ENCODE measurements at places on chromosomes 13 and 19.

GRCh38 chr13:34776390-34776981 lies 165.6 kb upstream of the NBEA start:
- no peak for DNase-seq

DNA sequence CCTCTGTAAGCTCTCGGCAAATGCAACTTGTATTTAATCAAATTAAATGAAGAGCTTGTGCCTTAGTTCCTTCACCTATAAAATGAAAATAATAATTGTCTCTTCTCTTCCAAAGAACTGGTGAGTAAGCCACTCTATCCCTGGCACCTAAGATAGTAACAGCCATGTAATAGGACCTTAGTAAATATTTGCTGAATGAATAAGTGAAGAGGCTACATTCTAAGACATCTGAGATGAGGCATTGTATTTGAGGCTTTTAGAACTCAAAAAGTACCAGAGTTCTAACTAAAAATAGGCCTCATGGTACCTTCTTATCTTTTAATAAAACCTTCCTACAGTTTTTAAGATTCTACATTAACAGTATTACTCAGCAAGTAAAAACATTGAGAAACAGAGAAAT lies 17.3 kb upstream of the DCLK1 start:
- no peak for DNase-seq

GRCh38 chr13:75417012-75417384 lies 65.0 kb downstream of the TBC1D4 start:
- no peak for DNase-seq

DNA sequence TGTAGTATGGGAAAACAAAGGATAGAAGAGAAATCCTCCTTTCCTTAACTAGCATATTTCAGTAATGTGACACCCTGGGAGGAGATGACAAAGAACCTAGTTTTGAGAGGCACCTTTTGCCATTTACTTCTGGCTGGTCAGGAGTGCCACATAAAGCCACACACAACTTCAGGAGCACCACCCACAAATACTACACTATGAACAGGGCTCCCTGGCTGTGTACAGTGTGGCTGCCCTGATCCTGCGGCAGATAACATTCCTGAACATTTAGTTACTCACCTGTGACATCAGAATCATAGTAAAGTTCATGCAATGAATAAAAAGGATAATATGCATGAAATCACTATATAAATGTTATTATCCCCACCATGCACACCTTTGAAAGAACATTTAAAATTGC lies 17.4 kb upstream of the IRS2 start:
- DNase-seq, result no peak

DNA sequence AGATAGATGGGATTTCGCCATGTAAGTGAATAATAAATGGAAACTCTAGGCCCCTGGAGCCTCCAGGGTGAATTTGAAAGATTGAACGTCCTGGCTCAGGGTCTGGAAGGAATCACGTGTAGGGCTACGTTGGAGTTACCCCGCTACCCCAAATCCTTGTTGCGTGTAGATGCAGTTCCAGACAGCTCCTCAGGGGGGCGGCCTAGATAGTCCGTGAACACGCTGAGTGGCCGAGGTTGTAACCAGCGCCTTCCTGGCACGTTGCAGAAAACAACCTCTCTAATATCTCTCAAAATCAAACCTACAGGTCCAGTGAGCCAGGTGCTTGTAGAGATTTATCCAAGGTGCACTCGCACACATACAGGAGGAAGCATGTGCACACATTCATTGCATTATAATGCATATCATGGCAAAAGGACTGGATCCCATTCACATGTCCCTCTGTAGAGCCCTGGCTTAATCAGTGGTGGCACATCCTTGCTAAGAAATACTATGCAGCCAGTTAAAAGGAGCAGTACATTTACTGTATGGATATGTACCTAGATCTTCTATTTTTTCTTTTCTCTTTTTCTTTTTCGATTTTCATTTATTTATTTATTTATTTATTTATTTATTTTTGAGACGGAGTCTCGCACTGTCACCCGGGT lies 2.5 kb upstream of the KEAP1 start:
- DNase-seq, result peak; percentile 32

DNA sequence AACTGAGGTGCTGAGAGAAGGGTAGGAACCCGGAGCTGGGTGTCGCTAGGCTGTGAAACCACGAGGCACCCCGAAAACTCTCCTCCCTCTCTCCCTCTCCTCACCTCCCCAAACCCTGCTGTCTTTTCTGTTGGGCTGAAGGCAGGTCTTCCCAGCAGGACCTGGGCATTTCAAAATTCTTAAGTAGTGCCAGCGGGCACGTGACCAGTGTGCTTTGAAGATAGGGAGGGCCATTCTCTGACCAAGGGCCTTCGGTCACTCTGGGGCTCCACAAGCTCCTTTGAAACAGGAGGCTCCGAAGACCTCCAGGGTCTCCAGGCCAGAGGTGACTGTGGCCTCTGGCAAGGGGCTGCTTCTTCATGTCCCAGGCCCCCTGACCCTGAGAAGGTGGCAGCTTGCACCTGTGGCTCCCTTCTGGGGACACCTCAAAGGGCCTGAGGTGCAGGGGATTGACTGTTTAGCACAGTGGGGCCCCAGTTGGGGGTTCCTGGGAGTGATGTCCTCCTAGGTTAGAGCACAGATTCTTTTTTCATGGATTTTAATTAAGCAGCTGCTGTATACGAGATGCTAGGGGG lies 48.3 kb downstream of the DNM2 start:
- DNase-seq, result no peak

GRCh38 chr13:51435002-51435578 lies 17.7 kb downstream of the INTS6 start:
- no peak for DNase-seq

GRCh38 chr13:51923983-51924539 lies 62.3 kb downstream of the CCDC70 start:
- DNase-seq, result no peak

DNA sequence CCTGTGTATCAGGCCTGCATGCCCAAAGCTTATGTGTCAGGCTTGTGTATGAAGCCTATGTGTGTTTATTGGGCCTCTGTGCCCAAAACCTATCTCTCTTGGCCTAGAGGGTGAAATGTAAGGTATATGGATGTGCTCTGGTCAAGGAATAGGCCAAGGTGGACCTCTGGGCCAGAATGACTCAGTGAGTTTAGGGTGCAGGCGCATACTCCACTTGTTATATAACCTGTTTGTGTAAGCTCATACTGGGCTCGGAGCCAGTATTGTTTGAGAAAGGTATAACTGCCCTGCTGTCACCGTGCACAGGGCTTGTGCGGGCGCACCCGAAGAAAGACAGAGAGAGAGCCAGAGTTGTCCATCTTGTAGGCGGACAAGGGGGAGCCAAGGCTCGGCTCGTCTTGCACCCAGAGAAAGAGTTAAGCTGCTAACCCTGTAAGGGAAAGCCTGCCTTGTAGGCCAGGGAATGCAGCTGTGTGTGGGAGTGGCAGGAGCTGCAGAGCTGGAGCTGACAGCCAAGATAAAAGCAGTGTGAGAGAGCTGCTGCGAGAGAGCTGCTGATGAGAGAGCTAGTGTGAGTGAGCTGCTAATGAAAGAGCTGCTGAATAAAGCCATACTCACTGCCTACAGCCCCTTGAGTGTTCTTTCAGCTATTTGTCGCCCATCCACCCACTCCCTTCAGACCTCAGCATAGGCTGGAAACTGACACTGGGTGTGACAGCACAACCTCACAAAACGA lies 43.4 kb upstream of the N4BP2L1 start:
- no peak for DNase-seq

DNA sequence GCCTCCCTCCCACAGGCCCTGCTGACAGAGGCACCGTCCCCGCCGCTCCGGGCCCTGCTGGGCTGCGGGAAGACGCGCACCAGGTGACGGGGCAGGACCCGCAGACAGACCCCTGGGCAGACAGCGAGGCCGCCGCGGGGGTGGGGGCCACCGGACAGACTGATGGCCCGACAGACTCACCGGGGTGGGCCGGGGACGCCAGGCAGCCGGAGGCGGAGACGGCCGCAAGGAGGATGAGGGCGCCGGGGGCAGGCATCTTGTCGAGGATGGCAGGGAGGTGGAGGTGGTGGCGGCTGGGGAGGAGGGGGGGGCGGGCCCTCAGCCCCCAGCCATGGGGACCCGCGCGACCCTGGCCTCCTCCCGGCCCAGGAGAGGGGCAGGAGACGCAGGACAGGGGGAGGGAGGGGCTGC lies 309 bp downstream of the LMTK3 start:
- no peak for DNase-seq

DNA sequence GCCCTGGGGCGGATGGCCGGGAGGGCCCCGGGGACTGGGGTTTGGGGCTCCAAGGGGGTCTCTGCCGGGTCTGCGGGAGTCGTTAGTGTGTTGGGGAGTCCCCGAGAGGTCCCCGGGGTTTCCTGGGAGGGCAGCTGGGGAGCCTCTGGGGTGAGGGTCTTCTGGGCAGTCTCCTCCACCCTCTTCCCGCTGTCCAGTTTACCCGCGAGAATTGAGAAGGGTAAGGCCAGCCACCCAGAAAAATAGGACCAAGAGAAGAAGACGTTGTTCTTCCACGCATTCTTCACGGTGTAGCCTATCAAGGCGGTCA lies 1.0 kb upstream of the ETFB start:
- DNase-seq, result no peak

- DNase-seq, result no peak
Observed at GRCh38 chr13:50106559-50106958, 91.3 kb downstream of the KCNRG start.

GRCh38 chr13:92781965-92782690 lies 444.5 kb upstream of the GPC6 start:
- DNase-seq, result no peak

DNA sequence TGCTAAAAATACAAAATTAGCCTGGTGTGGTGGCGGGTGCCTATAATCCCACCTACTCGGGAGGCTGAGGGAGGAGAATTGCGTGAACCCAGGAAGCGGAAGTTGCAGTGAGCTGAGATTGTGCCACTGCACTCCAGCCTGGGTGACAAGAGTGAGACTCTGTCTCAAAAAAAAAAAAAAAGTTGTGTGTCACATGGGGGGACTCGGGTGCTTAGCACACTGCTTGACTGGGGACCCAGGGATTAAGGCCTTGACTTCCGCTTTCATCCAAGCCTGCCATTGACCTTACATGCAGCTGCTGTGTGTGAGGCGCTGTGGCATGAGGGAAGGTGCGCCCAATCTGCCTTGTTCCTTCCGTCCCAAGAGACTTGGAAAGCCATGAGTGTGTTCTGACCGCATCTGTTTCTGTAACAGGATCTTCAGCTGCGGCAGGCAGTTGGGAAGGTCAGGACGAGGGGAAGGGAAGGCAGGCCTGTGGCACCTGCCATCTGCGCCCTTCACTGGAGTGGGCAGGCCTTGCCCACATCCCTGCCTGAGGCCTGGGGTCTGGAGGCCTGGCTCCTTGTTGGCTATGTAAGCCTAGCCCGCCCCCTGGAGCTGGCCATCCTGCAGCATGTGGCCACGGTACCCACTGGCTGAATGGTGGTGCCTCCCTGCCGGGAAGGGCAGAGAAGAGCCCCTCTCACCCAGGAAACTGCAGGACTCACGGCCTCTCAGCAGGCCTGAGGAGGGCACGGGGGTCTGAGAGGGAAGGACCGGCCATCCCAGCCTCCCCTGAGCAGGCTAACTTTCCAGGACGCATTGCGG lies 23.0 kb downstream of the PPP1R37 start:
- DNase-seq, result no peak

DNA sequence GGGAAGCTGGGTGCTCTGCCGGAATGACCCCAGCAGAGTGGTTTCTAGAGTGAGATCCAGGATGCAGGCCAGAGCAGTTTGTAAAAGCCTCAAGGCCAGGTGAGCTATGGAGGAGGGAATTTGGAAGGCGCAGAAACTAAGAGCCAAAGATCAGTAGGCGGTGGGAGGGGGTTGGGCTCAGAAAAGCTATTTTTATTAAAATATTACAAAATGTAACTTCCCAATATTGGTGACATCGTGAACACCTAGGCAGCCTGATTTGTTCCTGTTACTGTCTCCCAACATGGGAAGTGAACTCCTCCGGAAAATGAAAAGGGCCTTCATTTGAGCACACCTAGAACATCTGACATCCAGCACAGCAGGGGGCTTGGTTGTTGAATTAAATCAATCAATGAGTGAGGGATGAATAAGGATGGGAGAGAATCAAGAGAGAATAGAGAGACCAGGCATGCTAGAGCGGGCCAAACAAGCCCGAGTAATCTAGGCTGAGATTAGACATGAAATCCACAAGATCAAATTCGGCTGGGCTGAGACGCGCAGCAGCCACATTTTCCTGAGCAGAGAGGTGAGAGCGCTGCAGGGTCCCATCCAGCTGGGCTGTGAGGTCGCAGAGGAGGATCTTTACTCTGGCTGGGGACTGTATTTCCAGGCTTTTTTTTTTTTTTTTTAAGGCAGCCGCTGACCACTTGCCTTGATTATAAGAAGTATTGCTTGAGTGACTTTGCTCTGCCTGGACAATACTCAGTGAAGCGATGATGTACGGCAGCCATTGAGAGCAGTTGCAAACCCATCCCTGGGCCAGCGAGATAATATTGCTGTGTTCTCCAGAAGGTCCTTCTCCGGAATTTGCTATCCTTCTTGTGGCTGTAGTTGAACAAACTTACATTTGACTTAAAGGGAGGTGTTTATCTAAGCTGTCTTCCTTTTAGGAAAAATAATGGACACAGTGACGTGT lies 178.0 kb upstream of the KL start:
- DNase-seq, result no peak

- DNase-seq, result no peak
Observed at GRCh38 chr13:51091839-51092238, 19.2 kb downstream of the C13orf42 start.

DNA sequence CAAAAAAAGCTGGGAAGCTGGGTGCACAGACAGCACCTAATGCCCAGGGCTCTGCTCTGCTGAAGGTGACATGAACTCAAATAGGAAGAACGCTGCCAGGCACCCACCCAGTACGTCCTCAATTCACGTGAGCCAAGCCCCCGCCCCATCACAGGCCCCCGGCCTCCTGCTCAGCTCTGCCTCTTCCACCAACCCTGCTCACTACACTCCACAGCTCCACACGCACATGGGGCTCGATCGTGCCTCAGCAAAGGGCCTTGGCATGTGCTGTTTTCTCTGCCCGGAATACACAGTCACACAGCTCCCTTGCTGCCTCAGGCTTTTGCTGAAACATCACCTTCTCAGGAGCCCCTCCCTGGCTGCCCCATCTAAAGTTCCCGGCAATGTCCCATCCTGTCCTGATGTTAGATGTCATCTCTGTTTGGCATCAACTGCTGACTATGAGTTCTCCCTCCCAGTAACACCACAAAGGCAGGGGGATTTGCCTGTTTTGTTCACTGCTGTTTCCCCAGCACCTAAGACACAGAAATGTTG lies 2.3 kb downstream of the ATP13A1 start:
- DNase-seq, result no peak

GRCh38 chr13:71902676-71903075 lies 35.7 kb upstream of the DACH1 start:
- DNase-seq, result no peak

GRCh38 chr13:108086678-108087077 lies 128.7 kb downstream of the LIG4 start:
- DNase-seq, result no peak

- no peak for DNase-seq
Observed at GRCh38 chr19:13066226-13066625, 36.4 kb downstream of the LYL1 start.

GRCh38 chr13:72896869-72897268 lies 114.9 kb downstream of the PIBF1 start:
- no peak for DNase-seq

GRCh38 chr13:111326981-111327642 lies 6.7 kb downstream of the TEX29 start:
- DNase-seq, result no peak

- DNase-seq, result no peak
Observed at GRCh38 chr13:63901630-63902029, 2486.0 kb upstream of the PCDH20 start.

Data from SK-N-MC (cell line).